ENCODE measurements at places on chromosomes 3 and 15.
A peak's percentile ranks its signal among the peaks of the same experiment; 100 is the strongest.

GRCh38 chr15:90691982-90692773 is 25.0 kb upstream of the BLM start:
- no peak for DNase-seq

DNA sequence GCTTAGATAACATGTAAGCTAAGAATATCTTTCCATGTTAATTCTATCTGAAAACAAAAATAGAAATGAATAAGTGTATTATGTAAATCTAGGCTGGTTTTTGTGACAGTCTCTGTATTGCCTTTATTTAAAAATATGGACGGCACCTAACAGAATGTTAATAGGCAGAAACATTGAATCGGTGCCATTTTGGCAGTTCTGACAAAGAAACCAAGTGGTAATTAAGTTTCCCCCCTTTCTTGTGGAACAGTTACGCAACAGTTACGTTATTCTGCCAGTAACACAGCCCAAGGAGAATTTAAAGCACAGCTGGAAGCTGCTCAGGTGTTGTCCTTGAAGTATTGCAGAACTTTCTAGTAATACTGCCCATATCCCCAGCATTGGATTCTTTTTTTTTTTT is 21.5 kb downstream of the LARS2 start:
- DNase-seq, result no peak

DNA sequence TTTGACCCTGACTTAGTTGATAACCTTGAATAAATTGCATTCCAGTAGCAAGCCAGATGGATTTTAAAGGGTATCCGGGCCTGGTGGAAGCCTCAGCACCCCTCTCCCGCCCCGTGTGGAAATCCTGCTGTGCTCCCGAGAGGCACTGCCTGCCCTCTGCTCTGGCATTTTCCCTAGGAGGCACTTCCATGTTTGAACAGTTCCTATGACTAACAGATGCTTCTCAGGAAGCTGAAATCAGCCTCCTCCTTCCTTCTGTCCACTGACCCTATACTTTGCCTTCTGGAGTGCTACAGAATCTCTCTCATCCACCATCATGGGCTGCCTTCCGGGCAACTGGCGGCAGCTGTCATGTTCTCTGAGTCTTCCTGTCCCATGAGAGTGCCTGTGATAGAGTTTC is 90.8 kb downstream of the GABRG3 start:
- no peak for DNase-seq

GRCh38 chr3:153274561-153274960 is 112.5 kb downstream of the RAP2B start:
- no peak for DNase-seq

DNA sequence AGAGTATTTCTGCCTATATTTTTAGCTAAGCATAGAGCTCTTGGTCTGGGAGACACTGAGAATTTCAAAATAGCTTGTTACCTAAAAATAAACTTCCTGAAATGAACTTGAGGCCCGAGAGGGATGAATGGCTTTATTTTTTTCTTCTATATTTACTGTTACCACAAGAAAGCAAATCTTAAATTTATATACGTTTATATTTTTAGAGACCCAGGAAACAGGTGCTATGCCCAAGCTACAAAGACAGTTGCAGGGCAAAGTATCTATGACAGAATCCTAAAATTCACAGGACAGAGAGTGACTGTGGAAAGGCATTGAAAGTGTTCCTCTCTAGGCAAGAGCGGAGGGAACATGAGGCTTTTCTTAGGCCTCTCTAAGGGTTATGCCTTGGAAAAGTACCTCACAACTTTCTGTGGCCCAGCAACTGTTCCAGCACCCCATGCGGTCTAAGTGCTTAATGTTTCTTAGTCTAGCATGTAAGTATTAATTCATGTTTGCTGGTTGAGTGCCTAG is 36.5 kb downstream of the TGFBR2 start:
- DNase-seq, result no peak

DNA sequence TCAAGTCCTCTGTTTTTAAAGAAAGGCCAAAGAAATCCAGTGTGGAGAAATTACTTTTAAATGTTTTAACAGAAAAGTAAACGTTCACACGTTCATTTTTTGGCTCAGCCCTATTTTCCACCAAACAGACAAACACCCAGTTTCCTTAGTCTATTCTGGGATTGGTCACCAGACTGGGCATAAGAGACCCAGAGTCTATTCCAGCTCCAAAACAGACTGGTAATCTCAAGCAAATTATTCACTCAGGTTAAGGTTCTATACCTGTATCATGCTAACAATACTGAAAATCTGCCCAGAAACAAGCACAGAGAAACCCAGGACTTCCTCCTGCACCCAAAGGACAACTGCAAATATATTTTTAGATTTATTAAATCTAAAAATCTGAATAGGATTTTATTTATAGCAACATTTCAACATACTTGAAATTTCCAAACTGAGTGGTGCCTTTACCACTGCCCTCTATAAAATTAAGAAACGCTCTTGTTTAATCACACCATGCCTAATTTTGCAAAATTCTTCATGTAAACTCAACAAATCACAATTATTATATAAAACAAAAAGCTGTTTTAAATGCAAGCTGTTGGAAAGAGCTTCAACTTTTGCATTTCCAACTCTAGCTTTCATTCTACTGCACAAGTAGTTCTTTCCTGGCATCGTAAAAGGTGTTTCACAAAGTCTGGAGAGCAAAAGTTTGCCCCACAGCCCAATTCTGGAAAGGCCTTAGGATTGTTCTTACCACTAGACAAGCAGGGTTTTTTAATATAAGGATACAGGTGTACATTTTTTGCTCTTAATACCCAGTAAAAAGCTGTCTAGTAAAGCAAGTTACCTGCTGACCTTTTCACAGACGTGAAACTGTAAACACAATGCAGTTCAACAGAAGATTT is 18.7 kb downstream of the ZNF148 start:
- no peak for DNase-seq

DNA sequence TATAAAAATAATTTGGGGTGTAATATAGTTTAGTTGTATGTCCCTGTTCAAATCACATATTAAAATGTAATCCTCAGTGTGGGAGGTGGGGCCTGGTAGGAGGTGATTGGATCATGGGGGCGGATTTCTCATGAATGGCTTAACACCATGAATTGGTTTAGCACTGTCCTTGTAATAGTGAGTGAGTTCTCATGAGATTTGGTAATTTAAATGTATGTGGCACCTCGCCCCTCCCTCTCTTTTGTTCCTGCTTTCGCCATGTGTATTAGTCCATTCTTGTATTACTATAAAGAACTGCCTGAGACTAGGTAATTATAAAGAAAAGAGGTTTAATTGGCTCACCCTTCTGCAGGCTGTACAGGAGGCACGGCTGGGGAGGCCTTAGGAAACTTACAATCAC is 83.9 kb downstream of the ANXA2 start:
- DNase-seq, result no peak

- DNase-seq, result no peak
Observed at GRCh38 chr15:80801891-80802680, 22.9 kb downstream of the CEMIP start.

GRCh38 chr3:194571491-194572142 is 61.6 kb downstream of the TMEM44 start:
- no peak for DNase-seq

GRCh38 chr3:145776782-145777408 is 384.1 kb downstream of the PLOD2 start:
- peak; percentile 58 for DNase-seq

GRCh38 chr15:32802286-32802936 is 84.6 kb downstream of the GREM1 start:
- no peak for DNase-seq

GRCh38 chr3:142159083-142159740 is 9.9 kb upstream of the TFDP2 start:
- no peak for DNase-seq

GRCh38 chr15:88661041-88661700 is 22.4 kb downstream of the ISG20 start:
- no peak for DNase-seq

GRCh38 chr3:124461126-124461525 is 269.1 kb upstream of the UMPS start:
- no peak for DNase-seq

DNA sequence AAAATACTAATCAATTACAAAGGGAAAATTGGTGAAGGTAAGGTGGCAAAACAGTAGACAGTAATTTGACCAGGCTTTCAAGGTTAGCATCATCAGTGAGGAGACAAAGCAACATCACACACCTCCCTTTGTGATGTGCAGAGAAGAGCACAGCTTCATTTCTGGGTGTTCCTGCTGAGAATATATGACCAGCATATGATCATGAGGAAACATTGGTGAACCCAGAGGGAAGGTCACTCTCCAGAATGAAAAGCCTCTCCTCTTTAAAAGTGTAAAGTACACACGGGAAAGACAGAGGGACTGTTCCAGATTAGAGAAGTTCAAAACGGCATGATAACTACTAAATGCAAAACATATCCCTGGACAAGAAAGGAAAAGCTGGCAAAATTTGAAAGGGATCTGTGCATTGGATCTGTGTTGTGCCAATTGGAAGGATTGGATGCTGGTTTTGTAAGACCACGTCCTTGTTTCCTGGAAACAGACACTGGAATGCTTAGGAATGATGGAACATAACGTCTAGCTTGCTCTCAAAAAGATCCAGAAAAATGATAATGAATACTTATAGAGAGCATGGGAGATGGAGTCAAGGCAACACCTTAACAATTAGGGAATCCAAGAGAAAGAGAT is 80.6 kb upstream of the MITF start:
- no peak for DNase-seq

DNA sequence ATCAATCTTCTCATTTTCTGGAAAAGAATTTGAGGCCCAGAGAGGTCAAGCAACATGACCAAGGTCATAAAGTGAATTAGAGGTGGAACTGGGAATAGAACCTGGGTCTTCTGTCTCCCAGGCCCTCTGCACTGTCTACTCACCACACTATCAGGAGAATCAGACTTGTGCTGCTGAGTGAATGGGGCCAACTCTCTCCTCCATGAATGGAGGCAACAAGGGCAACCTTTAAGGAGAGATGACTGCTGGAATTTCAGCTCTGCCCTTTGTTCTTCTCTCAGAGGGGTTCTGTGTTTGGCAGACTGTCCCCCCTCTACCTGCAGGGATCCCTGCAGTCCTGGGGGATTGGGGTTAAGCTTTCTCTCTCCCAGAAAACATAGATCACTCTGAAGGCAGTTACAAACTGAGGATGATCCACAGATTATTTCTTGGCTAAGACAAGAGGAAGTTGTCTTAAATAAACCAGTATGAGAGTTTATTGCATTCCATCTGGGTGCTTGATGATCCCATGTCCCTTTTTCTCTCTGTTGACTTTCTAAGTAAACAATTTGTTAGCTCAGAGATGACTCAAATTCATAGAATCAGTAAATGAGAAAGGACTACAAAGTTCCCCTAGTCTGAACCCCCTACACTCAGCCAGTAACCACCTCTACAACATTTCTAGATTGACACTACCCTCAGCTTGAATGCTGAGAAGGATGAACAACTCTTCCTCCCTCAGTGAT is 99.0 kb upstream of the LIPC start:
- no peak for DNase-seq

GRCh38 chr3:184177331-184177731 is 2.7 kb downstream of the AP2M1 start:
- DNase-seq, result peak; percentile 74

- DNase-seq, result no peak
Observed at GRCh38 chr3:27677565-27677964, 44.6 kb downstream of the EOMES start.

DNA sequence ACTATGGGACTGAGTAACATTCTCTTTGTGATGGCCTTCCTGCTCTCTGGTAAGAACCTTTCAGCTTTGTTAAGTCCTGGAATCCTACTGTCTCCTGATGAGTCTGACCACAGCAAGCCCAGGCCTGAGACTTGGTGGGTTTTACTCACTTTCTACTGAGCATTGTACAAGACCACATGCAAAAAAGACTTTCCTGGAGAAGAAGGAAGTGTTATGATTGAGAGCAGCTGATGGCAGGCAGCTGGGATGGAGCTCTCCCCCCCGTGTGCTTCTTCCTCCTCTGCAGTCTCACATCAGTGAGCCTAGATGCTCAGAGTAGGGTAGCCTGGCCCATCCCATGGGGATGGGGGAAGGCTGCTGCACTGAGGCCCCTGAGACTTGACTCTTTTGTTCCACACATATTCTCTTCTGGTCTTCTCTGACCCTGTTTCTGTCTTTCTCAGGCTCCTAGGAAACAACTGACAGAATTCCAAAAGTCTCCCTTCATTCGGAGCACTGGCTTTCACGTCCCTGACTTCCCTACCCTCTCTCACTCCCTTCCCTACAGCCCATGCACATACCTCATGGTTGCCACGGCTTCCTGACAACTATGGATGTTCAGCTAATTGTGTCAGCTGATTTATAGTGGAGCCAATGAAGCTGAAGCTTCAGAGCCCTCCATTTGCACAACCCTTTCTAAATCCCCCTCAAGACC is 36.6 kb downstream of the CD86 start:
- no peak for DNase-seq

DNA sequence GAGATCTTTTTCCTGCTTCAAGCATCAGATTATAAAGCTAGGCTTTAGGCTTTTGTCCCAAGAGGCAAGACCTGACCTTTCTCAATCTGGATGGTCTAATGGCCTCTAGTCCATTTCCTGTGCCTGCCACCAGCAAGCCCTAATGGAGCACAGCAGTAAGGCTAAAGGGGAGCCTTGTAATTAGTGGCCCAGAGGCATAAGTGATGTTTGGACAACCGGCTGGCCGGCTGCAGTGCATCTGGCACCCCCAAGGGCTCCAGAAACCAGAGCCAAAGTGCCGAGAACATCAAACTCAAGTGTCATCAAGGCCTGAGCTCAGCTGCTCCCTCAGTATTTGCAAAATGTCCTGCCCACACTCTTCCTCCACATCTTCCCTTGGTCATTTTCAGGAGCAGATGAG is 31.9 kb upstream of the RTP4 start:
- DNase-seq, result no peak

GRCh38 chr15:65184868-65185717 is at the start of gene CLPX:
TSS of gene CLPX (minus strand) at chr15:65185342. CDS start at chr15:65185153, 189 bp downstream.
- DNase-seq, result peak; percentile 90

GRCh38 chr3:156126467-156126866 is 6.1 kb downstream of the KCNAB1 start:
- DNase-seq, result no peak

- DNase-seq, result no peak
Observed at GRCh38 chr3:31268868-31269267, 263.9 kb upstream of the STT3B start.

GRCh38 chr3:99871231-99872045 is 53.8 kb downstream of the CMSS1 start:
- no peak for DNase-seq

DNA sequence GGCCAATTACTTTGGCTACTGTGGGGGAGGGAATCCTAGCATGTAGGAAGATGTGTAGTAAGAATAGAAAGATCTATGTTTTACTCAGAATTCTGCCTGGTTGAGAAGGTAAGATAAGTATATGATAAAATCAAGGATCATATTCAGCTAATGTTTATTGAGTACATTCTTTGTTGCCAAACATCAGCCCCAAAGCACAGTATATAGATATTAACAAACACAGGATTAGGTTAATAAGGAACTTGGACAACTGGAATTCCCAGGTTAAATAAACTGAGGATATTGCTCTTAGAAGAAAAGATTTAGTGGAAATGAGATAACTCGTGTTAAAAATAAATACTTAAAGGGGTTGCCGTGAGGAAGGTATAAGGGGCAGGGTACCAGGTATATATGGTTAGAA is 129.6 kb downstream of the FILIP1L start:
- no peak for DNase-seq
